Activated CD4-positive, alpha-beta T cell treated with anti-CD3 and anti-CD28 coated beads for 48 hours (primary cell): ENCODE measurements at places on chromosomes 4 and X.

DNA sequence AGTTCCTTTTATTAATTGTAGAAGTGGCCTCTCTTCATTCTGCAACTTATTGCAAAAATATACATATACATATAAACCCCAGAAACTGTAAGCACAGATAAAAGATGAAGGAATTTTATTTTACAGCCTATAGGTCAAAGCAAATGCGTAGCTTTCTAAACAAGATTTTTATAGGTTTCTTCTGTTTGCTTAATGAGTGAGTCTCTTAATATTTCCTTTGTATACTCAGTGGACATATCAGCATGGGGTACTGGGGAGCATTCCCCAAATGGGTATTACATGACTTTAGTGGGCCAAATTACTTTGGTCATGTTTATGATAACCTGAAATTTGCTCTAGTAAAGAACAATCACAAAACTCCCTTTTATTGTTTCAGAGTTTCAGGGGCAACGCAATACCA is 1698.6 kb upstream of the IGFBP7 start:
- DNase-seq: no peak

- DNase-seq: no peak
Observed at GRCh38 chrX:73818200-73819116, 255.5 kb downstream of the CHIC1 start.

DNA sequence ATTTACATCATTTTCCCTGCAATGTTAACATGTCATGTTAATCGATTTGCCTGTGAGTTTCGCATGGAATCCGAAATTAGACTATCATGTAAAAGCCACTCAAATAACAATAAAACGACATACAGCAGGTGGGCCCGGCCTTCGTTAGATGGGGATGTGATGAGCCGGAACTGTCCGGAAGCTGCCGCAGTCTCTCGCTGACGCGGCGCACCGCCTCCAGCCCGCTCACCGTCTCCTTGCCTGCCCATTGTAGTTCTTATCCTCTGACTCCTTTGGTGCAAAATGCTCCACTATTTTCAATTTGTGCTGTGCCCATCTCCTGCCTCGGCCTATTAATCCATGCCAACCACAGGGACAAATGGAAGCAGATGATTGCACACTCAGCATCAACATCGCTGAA is 877.5 kb upstream of the TENM3 start:
- DNase-seq: no peak

- no peak for DNase-seq
Observed at GRCh38 chrX:111561851-111562250, 50.4 kb downstream of the SERTM2 start.

DNA sequence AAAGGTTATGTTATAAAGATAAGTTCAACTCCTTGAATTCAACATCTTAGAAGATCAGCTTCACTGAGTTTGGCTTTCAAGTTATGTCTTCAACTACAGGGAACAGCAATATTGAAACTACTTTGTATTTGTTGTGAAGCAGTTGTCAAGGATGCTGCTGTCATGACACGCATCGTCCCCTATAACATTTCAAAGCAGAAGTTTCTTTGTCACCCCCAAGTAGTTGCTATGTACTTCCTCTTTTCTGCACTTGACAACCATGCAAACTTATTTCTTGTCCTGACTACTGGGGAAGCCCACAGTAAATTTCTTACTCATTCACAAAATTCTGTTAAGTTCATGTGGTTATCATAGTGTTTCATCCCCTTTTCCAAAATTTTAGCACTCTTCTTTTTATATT is 14.3 kb downstream of the ANTXR2 start:
- peak; percentile 24 for DNase-seq

- no peak for DNase-seq
Observed at GRCh38 chrX:120145295-120145925, 13.0 kb upstream of the RHOXF2 start.

GRCh38 chrX:35439692-35440091 is 358.4 kb upstream of the MAGEB16 start:
- no peak for DNase-seq

DNA sequence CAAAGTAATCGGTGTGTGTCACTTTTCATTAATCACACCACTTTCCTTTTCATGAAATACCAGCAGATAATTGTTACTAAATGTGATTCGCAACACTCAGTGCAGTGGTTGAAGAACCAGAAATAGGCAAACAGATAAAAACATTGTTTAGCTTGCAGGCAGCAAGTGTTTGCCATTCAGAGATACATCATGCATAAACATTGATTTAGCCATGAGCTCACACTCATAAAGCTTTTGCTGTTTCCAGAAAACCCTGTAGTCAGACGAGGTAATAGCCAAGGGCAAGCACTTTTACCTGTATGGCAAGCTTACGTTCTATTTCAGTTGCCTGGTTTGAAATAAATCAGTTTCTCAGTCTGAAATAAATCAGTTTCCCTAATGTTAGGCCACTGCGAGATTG is 542.0 kb upstream of the TENM3 start:
- no peak for DNase-seq

GRCh38 chr4:24453951-24454350 is 130.4 kb downstream of the DHX15 start:
- no peak for DNase-seq

GRCh38 chrX:39158801-39159657 is 357.8 kb downstream of the MID1IP1 start:
- DNase-seq: no peak

DNA sequence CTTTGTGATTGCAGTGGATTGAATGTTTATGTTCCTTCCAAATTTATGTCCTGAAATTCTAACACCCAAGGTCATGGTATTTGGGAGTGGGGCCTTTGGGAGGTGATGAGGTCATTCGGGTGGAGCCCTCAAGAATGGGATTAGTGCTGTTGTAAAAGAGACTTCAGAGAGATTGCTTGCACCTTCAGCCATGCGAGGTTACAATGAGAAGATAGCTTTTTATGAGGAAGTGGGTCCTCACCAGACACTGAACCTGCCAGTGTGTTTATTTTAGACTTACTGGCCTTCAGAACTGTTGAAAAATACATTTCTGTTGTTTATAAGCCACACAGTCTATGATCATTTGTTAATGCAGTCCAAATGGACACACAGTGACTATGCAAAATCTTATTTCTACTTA is 161.0 kb upstream of the GPRIN3 start:
- DNase-seq: no peak

DNA sequence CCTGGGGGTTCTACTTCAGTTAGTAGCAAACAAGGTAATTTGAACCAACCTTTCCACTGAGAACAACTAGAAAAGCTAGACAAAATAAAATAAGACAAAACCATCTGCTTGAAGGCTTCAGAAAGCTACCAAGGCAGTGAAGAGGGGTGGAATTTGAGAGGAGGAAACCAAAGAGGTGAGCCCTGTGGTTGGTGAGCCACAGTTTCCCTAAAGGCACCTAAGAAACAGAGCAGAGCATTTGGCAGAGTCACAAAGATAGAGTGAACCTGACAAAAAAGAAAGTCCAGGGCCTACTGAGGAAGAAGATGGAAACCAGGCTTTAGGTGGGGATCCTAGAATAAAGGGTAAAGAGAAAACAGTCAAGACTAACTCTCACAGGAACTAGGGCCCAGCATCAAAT is 44.3 kb downstream of the CHST7 start:
- DNase-seq: no peak

DNA sequence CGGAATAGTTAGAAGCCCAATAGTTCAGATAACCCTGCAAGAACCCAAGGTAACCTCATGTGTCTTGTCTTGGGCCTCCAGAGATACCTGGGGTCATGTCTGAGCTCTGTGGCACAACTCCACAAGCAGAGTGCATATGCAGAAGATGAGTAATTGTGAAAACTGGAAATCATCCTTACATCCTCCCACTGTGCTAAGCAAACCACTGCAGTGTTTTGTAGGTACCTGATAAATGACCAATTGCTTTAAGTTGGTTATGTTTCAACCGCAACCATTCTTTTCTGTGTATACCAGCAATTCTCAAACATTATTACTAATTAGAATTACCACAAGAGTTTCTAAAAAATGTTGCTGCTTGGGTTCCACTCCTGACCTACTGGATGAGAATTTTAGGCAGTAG is 73.2 kb downstream of the CBLL2 start:
- DNase-seq: no peak

- no peak for DNase-seq
Observed at GRCh38 chr4:173214661-173215060, 46.0 kb downstream of the GALNT7 start.

DNA sequence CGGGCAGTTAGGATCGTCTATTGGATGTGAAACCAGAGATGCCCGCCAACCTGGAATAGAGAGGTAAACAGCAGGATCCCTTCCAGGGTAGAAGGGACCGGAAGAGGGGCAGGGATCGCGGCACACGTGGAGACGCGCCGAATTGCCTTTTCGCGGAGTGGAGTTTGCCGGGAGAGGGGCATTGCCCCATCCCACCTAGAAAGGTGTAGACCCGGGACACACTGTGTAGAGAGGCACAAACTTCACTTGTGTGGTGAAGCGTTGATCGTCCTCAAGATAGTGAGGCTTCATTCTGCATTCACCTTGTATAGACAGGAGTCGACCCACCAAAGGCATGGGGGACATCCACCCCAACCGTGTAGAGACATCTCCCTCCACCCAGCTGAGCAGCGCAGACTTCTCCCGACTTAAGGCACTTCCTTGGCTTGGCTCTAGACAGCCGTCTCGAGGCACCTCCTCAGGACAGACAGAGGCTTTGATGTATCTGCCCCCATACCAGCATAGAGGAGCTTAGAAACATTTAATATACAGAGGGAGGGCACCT is 410 bp downstream of the GNL3L start:
- peak; percentile 6 for DNase-seq

DNA sequence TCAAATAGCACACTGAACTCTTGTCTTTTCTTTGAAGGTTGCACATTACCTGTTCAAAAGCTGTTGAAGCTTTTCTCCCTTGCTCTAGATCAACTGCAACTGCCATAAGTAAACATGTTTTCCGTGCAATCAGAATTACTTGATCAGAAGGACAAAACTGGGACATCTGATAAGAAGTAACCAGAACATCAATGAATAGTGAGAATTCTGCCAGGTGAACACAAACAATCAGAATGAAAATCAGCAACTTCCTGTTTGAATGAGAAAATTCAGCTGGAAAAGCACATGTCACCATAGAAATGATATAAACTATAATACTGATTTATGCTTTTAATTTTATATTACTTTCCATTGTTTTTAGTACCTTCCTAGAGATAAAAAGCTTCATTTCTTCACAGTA is 160.7 kb downstream of the DLG3 start:
- DNase-seq: no peak

DNA sequence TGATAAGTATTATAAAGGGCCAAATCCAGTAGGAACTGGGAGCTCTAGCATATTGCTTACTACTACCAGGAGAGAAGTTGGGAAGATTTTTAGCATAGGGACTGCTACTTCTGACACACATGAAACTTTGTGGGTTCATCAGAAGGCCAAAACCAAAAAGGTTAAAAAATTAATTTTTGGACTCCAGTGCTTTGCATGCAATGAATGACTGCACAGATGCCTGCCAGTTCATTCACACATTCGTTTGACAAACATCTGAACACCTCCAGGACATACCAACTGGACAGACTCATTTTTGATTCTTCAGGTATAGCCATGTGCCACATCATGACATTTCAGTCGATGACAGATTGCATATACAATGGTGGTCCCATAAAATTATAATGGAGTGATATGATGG is 79.8 kb downstream of the MID1IP1 start:
- DNase-seq: no peak
